DMS 273 treated with DMSO at 0.1 percent for 48 hours (cell line): ENCODE measurements at places on chromosomes 11 and 22.

- DNase-seq, result no peak
These were observed 25.3 kb downstream of the STIM1 start for GRCh38 chr11:3880724-3881123.

DNA sequence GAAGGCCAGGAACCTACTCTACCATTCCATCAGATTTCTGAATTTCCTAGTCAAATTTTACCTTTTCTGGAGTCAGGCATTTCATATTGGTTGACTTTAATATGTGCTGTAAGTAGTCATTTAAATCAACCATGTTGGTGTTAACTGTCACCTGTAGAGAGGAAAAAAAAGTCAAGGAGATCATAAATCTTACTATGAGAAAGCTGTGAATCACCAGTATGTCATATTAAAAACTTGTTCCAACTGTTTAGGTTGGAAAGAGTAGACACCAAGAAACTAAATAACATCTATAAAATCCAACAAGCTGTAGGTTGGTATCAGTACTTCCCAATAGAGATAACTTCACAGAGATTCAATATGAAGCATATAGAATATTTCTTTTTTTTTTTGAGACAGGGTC, 39.5 kb downstream of the COPB1 start:
- DNase-seq, result no peak

DNA sequence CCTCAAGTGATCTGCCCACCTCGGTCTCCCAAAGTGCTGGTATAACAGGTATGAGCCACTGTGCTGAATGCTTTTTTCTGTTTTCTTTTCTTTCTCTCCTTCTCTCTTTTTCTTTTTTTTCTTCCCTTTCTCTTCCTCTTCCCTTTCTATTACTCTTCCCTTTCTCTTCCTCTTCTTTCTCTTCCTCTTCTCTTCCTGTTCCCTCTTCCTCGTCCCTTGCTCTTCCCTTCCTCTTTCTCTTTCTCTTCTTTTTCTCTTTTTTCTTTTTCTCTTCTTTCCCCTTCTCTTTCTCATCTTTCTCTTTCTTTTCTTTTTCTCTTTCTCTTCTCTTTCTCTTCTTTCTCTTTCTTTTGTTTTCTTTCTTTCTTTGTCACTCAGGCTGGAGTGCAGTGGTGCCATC, 1.2 kb downstream of the OOSP1 start:
- DNase-seq, result no peak

DNA sequence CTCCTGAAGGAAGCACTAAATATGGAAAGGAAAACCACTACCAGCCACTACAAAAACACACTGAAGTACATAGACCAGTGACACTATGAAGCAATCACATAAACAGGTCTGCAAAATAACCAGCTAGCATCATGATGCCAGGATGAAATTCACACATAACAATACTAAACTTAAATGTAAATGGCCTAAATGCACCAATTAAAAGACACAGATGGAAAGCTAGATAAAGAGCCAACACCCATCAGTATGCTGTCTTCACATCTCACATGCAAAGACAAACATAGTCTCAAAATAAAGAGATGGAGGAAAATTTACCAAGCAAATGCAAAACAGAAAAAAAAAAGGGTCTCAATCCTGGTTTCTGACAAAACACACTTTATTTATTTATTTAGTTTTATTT, 171.7 kb downstream of the TTC28 start:
- DNase-seq, result no peak
